ENCODE measurements at places on chromosomes 11 and 22.

GRCh38 chr11:9273376-9274336 lies 8.5 kb upstream of the DENND5A start:
- DNase-seq, result no peak

DNA sequence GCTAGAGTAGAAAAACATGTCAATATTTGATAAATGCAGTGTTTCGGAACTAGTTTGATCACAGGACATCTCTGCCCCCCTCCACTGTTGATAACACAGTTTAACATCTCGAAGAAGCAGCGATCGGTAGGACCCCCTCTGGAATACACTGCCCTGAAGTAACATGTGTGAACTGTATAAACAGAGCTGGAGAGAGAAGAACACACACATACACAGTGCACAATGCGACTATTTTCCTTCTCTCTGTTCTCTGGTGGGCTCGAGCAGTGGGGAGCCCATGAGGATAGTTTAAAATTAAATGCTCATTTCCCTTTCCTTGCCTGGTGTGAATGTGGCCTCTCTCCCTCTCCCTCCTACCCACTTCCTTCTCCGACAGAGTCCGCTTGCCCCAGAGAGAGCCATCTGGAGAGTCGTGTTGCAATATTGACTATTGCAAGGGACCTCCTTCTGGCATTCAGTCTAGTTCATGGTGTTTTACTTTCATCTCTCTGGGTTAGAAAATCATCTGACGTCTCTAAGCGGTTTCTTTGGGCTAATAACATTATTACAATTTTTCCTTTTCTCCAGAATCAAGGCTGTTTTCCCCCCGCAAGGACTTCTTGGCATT lies 51.6 kb upstream of the BARX2 start:
- DNase-seq, result no peak

DNA sequence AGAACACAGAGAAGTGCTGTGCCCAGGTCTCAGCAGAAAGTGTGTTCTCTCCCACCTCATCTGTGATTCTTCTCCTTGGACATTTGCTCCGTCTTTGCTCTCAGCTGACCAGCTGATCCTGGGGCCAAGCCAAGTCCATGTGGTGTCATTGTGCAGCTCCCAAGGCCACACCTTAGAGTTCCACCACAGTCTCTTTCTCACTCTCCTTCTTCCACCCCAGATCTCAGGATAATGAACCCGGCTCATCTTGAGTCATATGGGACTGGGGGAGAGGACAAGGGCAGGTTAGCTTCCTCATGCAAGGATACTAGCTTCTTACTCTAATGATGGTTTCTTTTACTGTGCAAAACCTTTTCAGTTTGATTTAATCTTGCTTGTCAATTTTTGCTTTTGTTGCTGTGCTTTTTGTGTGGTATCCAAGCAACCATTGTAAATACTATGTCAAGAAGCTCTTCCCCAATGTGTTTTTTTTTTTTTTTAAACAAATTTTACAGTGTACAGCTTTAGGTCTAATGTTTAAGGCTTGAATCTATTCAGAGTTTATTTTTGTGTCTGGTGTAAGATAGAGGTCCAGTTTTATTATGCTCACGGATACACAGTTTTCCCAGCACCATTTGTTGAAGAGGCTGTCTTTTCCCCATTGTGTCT lies 75.0 kb upstream of the OR4B1 start:
- DNase-seq, result no peak

DNA sequence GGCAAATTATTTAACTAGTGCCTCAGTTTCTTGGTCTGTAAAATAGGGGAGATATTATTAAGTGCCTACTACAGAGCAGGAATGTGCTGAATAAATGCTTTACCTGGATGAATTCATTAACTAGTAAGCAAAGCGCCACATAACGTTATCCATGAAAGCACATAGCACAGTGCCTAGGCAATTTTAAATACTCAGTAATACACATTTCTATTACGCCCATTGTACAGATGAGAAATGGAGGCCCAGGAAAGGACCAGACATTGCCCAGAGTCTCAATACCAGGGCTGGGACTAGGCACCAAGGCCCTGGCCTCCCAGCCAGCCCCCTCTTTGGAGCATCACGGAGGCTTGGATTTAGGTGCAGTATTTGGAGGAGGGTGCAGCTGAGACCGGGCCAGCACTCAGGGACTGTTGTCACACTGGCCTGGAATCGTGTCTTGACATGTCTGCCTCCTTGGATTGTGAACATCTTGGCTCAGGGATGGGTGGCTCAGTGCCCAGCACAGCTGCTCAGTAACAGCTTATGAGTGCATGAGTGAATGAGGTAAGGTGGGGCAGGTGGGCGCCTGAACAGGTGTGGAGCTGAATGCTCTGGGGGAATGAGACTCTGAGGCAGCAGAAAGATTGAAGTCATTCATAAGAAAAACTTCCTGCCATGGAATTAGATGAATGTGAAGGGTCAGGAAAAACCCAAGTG lies 42.1 kb upstream of the TPBGL start:
- no peak for DNase-seq

- DNase-seq, result no peak
These were observed 1336.8 kb downstream of the TBC1D22A start for GRCh38 chr22:48099251-48099650.

DNA sequence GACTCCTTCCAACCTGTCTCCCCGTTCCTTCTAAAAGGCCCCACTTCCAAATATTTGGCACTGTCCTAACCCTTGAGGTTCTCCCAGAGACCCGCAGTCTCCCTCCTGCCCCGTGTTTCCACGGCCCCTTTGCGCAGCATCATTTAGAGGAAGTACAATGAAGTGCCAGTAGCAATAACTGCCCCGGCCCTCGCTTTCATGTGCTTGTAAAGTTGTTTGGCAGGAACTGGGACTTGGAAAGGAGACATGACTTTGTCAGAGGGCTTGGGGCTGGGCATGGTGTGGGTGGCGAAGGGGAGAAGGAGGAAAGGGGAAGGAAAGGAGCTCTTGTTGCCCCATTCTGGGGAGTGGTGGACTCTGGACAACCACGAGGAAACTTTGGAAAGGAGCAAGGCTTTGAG lies 2.6 kb downstream of the CD44 start:
- DNase-seq, result no peak

- DNase-seq, result no peak
These were observed 66.9 kb downstream of the TBC1D22A start for GRCh38 chr22:46829117-46829891.

Data from NT2/D1 (cell line).